ENCODE measurements at places on chromosomes 11 and 22.

DNA sequence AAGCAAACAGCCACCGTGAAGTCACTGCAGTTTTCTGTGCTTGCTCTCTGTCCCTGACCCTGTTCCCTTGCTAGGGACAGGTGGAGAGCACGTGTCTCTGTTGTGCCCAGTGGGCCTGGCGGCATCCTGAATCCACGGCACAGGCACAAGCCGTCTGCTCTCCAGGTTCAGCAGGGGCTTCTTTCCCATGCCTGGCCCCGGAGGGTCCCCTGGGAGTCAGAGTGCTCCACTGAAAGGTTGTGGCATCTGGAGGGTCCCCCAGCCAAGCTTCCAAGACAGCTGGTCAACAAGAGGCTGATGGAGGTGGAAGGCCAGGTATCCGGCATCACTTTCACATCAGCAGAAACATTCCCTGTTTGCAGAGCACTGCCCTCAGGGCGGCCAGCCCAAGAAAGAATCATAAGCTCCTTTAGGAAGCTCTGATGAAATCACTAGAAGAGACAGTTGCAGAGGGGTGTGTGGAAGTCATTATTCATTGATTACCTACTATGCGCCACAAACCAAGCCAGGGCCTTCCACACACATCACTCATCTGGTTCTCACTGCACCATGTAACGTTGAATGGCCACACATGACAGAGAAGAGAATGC is 346.4 kb upstream of the B3GAT1 start:
- no peak for DNase-seq

- DNase-seq = no peak
Observed at GRCh38 chr11:123260511-123261211, 65.6 kb upstream of the CLMP start.

GRCh38 chr11:86805873-86806310 is 5.5 kb downstream of the PRSS23 start:
- no peak for DNase-seq

DNA sequence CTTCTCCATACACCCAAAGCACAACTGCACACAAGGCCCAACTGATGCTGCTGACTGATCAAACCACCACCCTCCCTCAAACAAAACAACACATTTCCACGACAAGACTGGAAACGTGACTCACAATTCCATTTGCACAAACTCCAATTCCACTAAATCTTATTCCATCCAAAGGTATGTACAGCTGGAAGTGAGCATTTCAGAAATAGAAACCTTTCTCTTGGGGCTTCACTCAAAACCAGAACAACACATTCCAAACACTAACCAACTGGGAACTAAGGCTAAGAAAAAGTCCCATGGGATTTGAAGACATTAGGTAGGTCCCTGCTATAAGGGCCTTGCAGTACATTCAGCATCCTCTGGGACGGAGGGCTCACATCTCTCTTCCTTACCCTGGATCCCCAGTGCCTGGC is 19.6 kb downstream of the MORC2 start:
- no peak for DNase-seq

DNA sequence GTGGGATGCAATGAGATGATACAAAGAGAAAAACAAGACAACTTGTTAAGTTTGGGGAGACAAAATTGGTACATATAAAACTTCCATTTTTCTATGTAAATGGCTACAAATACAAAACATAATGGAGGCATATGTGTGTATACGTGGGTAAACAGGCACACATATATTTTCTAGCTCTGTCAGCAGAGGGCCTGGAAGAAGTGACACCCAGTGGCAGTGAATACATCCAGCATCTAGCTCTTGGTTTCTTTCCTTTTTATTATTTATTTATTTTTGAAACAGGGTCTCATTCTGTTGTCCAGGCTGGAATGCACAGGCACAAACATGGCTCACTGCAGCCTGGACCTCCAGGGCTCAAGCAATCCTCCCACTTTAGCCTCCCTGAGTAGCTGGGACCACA is 5.0 kb upstream of the RASL10A start:
- no peak for DNase-seq

DNA sequence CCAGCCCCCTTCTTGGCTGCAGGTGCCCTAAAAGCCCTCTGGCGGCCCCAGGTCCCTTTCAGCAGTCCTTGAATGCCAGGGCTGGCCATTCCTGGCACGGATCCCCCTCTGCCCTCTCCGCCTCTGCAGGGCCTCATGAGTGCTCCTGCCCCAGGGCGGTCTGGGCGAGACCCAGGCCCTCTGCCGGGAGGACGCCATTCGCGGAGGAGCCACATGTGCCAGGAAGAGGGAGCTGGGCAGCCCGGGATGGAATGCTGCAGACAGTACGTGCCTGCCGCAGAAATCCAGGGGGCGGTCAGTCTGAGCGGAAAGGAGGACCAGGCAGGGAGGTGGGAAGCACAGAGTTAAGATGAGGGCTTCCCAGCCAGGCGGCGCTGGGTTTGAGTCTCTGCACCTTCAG is 2.8 kb downstream of the CABP7 start:
- no peak for DNase-seq

DNA sequence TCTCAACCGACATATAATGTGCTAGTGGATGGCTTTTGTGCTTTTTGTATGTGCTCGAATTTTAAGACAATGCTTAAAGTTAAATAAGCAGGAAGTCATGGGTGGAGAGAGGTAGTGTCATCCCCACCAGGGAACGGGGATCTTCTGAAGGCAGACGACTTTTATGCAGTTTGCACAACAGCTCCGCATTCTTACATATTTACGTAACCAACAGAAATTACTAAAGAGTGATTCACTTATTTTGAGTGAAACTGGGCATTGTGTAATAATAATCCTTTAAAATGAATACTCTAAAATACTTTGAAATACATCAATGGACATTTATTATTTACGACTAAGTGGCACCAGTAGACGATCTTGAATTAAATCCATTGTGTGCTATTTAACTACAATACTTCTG is 305.1 kb downstream of the CNTN5 start:
- no peak for DNase-seq

- DNase-seq = no peak
Observed at GRCh38 chr22:31952472-31952871, 8.1 kb downstream of the YWHAH start.

DNA sequence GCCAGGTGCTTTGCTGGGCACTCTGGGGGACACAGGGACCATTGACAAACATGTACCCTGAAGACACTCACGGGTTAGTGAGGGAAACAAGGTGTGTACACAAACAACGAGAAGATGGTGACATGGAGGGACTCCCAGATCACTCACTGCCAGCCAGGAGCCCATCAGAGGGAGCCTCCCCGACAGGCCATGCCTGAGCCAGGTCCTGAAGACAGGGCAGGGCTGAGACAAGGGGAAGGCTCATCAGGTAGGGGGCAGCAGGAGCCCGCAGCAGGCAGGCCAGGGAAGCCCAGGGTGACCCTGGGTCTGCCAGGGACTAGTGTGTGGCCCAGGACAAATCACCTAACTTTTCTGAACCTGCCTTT is 127.9 kb downstream of the BUD13 start:
- DNase-seq = no peak

DNA sequence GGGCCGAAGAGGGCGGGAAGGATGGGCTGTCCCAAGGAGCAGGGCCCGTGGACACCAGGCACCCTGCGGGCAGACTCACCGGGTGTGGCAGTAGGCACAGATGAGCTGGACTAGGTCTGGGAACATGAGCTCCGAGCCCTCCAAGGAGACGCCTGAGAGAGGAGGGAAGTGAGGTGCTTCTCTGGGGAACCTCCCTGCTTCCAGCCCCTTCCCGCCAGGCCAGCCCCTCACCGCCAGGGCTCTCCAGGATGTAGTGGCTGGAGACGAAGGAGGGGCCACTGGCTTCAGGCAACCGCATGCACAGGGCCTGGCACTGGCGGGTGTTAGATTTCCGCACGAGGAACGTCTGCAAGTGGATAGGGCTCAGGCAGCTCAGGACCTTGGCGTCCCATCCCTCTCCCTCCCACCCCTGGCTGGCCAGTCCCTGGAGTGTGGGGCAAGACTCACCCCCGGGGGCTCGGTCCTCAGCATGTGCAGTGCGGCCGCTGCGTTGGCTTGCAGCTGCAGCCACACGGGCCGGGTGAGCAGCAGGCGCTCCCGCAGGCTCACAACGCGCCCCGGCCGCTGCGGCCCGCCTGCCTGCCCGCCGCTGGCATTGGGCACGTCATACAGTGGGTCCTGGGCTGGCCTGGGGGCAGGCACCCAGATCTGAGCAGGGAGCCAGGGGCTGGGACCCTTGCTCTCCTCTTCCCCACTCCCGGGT is 552 bp downstream of the RIN1 start:
- no peak for DNase-seq

DNA sequence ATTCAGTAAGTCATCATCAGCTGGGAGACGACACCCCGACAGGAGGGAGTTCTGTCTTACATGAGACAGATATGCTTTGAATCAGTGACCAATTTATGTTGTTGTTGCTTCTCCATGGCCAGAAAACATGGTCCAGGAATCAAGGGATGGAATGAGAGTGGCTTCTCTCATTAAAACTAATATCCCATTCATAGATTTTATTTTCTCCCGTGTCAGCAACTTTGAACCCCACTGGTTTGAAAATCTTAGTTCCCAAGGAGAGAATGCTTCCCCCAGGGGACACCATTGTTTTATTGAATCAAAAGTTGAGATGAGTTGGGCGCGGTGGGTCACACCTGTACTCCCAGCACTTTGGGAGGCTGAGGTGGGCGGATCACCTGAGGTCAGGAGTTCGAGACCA is 42.8 kb downstream of the RPS6KA4 start:
- no peak for DNase-seq

GRCh38 chr11:103076361-103076760 is 15.6 kb downstream of the DCUN1D5 start:
- no peak for DNase-seq

DNA sequence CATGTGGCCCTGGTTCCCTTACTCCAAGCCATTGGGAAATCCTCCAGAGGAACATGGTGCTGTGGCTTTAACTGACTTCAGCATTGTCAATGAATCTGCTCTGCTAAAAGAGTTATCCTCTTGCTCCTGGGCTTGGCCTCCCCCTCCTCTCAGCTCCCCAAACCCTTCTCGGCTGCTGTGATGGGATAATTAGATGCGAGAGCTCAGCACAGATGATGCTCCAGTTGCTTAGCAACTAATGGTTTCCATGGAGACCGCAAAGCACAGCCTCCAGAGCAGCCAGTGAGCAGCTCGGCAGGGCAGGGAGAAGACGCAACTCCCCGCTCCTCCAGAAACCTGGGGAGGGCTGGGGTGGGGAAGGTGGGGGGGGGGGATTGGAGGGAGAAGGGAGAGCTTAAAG is 2.8 kb upstream of the UPK2 start:
- no peak for DNase-seq

- no peak for DNase-seq
Observed at GRCh38 chr22:45157907-45158306, 5.8 kb upstream of the NUP50 start.

- DNase-seq = no peak
Observed at GRCh38 chr11:45988921-45989320, 66.5 kb downstream of the LARGE2 start.

GRCh38 chr11:117442869-117443239 is 115.2 kb downstream of the CEP164 start:
- no peak for DNase-seq

- DNase-seq = no peak
Observed at GRCh38 chr22:17167486-17167885, 8.4 kb upstream of the HDHD5 start.

DNA sequence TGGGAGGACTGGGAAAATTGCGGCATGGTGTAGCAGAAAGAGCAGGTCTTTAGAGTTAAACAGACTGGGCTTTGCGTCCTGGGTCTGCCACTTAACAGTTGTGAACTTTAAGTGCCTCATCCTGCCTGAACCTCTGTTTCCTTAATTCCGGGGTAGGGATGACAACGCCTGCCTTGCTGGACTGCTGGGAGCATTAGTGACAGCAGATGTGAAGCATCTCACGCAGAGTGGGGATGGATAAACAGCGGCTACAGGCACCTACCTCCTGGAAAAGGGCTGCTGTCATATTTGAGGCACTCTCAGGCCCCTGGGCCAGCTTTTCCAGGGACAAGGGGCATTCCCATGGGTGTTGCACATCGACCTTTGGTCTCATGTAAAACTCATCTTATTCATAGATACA is 572.2 kb downstream of the TBC1D22A start:
- DNase-seq = no peak

- DNase-seq = no peak
Observed at GRCh38 chr11:108871152-108871551, 206.3 kb downstream of the DDX10 start.

- DNase-seq = no peak
Observed at GRCh38 chr11:70470127-70470526, 71.8 kb downstream of the CTTN start.

DNA sequence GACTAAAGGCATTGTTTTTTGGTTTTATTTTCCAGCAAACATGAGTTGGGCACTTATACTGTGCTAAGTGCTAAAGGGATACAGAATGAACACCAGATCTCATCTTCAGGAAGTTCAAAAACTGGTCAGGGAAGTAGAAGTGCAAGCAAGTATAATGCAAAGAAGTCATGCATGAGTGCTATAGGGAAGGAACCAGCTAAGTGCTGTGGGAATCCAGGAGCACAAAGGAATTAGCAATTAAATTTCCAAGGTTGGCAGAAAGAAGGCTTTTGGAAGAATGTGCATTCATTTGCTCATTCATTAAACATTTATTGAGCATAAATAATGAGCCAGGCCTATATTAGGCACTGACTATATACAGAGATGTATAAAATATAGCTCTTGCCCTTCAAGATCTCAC is 143.7 kb upstream of the ARHGAP42 start:
- DNase-seq = no peak

DNA sequence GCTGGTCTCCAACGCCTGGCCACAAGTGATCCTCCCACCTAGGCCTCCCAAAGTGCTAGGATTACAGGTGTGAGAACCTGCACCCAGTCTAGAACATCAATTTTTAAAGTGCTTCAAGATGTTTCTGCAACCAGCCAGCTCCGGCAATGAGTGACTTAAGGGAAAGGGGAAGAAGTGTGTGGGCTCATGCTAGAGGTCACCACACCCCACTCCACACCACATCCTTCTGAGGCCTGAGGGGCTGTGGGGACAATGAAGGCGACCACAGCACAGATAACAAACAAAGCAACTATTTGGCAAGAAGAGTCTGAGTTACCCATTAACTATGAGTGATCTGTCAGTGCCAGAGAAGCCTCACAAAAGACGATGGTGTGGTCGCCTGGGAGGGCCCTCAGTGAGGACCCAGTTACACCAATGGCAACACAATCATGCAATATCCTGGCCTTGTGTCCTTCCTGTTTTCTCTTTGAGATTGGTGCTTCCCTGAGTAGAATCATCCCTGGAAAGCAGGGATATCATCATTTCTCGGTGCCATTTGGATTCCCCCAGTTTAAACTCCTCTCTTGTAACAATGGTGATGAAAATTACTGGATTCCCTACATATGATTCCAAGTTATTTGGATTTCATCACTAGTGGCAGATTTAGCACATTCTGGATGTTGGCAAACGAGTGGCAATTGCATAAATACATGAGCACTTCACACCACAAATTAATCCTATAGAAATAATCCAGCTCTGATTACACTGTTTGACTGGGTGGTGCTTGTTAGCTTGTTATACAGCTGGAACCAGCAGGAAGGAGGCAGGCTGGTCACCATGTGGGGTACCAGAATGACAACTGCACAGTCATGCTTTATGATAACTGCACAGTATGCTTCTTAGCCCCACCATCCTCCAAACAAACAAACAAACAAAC is 18.4 kb downstream of the ABTB2 start:
- no peak for DNase-seq

All from activated gamma-delta T cell (primary cell).